ENCODE measurements at places on chromosomes 5 and 9.

- no peak for DNase-seq
Observed at GRCh38 chr5:145221416-145221815, 613.7 kb downstream of the PRELID2 start.

DNA sequence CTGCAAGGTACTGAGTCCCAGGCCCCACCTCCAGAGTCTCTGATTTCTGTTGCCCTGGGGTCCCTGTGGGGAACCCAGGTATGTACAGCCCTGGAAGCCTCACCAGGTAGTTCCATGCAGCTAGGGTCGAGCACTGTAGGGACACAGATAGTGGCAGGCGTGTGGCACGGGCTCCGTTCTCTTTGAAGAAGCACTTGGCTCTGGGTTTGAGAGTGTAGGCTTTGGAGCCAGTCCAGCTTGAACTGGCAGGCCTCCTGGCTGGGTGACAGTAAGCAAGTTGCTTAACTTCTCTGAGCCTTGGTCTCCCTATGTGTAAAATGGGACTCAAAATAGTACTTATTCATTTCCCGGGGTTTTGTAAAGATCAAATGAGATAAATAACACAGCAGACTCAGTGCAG, 5.6 kb downstream of the OLFM1 start:
- DNase-seq, result no peak

GRCh38 chr5:140075371-140075770, 32.3 kb upstream of the NRG2 start:
- no peak for DNase-seq

DNA sequence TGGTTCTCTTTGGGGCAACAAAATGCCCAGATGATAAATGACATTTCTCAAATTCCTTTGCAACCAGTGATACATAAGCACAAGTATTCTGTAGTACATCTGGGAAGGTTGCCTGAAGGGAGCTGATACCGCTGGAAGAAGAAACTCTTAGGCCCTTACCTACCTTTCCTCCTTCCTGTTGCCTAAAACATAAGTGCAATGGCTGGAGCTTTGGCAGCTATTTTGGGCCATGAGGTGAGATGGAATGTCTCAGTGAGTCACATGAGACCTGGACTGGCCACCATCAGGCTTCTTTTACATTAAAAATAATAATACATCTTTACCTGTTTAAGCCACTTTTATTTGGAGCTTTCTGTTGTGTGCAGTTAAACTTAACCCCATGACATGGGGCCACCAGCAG, 11.2 kb upstream of the ADGRD2 start:
- DNase-seq, result no peak

GRCh38 chr5:99949969-99950524, 585.1 kb upstream of the FAM174A start:
- DNase-seq, result no peak

All from kidney (tissue), 22 donors.